ENCODE measurements at places on chromosomes 1 and 21. TPM values are rescaled to one million over a fixed set of nuclear protein-coding genes. Genes with fewer than 3 reads are reported as not detected.

The FCRL6 gene
- 6.6 TPM for total RNA-seq

The TRIM67 gene
- not detected for total RNA-seq

The NCDN gene
- 9.1 TPM for total RNA-seq

The TSPAN1 gene
- not detected for total RNA-seq

The FCAMR gene
- total RNA-seq, result not detected

The TBX15 gene
- total RNA-seq, result 0.17 TPM

GRCh38 chr1:171344473-171344820 lies 30.5 kb downstream of the FMO4 start:
- no peak for DNase-seq

DNA sequence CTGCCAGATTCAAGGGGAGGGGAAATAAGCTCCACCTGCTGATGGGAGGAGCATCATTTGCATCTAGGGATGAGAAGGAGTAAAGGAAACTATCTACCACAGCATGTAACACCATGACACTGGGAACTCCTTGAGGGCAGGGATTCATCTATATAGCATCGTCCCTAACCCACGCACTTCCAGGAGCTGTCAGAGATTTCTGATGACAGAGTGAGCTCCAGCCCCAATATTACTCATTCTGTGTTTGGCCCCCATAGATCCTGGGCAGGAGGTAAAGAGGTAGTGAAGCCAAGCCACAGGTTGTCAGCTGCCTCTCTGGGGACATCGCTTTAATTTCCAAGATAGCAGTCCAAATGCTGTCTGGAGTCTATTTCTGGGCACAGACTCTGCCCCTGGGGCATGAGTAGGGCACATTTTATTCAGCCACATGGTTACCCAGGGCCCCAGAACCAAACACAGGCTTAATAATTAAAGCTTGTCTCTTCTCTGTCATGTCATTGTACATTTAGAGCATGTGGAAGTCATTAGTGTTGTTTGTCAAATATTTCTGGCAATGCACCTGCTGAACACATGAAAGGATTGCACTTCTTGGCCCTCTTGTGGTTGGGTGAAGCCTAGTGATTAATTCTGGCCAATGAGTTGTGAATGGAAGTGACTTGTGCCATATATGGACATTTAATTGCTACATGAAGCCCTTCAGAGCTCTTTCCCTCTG lies 105.9 kb upstream of the POU3F1 start:
- DNase-seq, result no peak

DNA sequence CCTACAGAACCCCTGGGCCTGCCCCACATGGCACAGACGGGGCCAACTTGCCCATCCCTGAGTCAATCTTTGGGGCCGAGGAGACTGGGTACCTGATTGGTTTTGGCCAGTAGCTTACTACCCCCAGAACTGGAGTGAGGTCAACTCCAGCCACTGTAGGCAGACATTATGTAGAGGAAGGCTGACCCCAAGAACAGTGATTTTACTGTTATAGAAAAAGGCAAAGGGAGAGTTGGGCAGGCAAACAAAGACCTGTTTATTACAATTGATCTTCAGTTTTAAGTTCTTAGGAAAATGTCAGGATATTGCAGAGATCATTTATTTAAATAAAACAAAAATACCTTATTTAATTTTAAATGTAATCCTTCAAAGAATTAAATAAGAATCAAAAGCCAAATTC lies 653.8 kb downstream of the NPHP4 start:
- no peak for DNase-seq

DNA sequence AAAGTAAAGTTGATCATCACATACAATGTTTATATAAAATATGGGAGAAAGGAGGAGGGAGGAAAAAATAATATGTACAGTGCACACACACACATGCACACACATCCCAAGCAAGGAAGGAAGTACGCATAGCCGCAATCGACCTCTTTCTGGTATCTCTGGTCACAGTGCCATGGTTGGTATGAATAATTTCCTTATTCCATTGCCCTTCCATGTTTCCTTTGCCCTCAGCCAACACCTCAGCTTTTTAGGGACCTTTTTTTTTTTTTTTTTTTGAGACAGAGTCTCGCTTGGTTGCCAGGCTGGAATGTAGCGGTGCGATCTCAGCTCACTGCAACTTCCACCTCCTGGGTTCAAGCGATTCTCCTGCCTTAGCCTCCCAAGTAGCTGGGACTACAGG lies 20.6 kb downstream of the CITED4 start:
- DNase-seq, result no peak

DNA sequence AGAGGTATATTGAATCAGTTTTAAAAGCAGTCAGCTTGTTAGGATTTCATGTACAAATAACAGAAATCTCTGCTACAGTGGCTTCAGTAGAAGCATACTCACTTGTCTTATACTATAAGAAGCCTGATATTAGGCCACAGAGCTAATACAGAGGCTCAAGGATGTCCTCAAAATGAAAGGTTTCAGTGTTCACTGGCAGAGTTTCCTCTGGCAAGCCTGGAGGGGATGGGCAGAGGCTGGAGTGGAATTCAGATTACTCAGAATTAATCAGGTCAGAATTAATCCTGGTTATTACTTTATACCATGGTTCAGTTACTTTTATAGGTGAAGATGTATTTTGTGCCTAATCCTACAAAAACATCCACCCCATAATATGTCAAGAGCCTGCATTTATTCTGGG lies 520.5 kb downstream of the USP25 start:
- DNase-seq, result no peak

- DNase-seq, result no peak
Measured at GRCh38 chr1:168100315-168101002, 36.3 kb downstream of the GPR161 start.

DNA sequence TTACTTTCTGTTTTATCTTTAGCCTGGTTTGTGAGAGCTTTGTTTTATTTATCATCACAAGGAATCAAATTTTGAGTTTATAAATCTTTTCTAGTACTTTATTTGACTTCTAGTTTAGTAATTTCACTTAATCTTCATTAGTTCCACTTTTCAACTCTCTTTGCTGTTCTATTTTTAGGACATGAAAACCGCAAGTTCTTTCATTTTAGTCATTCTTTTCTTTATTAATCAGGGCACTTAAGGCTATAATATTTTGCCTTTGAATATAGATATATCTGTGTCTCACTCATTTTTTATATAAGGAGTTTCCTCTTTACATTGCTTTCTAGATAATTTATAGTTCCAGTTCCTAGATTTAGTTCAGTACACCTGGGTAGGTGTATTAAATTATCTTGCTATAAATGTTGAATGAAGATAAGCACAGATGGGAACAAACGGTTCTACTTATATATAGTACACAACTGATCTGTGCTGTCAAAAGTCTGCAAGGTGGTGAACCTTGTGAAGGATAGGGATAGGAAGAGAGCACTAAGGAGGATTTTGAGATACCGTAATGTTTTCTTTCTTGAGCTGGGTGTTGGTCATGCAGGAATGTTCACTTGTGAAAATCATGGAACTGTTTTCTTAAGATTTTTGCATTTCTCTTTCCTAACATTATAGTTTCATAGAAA lies 402.3 kb downstream of the RYR2 start:
- no peak for DNase-seq

DNA sequence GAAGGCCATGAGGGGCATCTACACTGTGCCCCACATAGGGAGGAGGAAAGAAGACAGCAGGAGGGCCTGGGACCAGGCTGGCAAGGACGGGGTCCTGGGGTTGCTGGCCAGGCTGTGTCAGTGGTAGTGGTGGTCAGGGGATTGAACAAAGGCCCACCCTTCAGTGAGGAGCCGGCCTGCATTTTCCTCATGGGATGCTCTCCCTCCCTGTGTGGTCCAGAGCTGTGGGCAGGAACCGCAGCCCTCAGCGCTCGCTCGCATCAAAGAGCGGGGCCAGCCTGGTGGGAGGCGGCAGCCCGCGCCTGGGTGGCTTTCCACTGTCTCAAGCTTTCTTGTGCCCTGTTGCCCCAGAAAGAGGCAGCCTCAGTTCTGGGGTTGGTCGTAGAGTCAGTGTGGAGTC lies 24.8 kb downstream of the LHX4 start:
- DNase-seq, result no peak

- DNase-seq, result no peak
Measured at GRCh38 chr1:46983830-46984586, 39.5 kb upstream of the CYP4X1 start.

DNA sequence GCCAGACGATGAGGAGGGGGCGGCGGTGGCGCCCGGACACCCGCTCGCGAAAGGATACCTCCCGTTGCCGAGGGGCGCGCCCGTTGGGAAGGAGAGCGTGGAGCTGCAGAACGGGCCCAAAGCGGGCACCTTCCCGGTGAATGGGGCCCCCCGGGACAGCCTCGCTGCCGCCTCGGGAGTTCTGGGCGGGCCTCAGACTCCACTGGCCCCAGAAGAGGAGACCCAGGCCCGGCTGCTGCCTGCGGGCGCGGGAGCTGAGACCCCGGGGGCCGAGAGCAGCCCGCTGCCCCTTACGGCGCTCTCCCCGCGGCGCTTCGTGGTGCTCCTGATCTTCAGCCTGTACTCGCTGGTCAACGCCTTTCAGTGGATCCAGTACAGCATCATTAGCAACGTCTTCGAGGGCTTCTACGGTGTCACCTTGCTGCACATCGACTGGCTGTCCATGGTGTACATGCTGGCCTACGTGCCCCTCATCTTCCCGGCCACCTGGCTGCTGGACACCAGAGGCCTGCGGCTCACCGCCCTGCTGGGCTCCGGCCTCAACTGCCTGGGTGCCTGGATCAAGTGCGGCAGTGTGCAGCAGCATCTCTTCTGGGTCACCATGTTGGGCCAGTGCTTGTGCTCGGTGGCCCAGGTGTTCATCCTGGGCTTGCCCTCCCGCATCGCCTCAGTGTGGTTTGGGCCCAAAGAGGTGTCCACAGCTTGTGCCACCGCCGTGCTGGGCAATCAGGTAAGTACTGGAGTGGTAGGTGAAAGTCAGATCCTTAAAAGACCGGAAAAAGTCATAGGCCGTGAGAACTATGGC lies 588 bp downstream of the FLVCR1 start:
- DNase-seq, result peak; percentile 8

DNA sequence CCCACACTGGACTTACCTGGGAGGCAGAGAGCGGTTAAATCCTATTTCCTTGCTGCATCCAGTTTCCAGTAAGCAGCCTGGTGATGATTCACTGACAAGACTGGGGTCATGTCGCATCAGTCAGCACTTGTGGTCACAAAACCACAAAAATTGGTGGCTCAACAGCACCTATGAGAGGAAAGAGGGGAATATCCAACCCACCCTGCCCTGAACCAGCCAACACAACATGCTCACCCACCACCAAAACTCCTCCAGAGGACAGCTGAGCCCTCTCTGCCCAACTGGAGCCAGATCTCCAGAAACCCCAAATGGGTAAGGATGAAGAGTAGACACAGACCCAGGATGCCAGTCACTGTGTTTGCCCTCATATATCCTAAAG lies 64.0 kb downstream of the CD46 start:
- DNase-seq, result no peak

GRCh38 chr1:1371746-1372711 lies 3.0 kb downstream of the AURKAIP1 start:
- DNase-seq, result peak; percentile 74

DNA sequence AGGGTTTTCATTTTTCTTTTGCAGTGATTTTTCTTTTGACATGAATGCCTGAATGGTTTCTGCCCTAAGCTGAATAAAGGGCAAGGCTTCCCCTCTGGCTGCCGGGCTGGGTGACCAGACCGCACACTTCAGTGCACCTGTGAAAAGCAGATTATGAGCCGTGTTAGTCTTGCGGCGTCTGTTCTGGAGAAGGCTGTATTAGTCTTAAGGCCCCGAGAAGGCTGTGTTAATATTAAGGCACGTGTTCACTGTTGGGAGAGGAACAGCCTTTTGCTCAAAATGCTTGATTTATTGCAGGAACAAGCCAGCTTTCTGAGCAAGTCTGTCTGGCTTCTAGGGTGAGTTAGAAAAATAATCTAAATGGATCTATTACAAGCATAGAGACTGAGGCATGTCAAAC lies 54.7 kb upstream of the DNAH14 start:
- DNase-seq, result no peak

DNA sequence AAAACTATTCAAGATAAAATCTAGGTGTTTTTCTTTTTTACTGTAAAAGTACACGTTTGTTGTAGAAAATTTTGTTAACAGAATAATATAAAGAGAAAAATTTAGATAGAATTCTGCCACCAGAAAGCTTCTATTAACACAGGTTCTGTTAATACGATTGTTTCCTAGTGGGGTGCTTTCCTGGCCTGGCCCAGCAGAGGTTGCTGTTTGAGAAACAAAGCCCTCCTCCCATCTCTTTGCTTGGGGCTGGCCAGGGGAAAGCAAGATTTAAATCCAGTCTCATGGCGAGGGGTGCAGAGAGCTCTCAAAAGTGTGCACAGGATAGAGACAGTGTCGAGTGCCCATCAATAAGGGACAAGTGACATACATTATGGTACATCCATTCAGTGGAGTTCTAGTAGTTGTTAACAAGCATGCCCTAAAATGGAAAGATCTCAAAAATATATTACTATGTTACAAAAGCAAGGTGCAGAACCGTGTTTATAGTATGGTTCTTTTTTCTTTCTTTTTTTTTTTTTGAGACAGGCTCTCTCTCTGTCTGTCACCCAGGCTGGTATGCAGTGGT lies 14.6 kb upstream of the ACBD3 start:
- no peak for DNase-seq

GRCh38 chr1:232982238-232982944 lies 32.0 kb downstream of the NTPCR start:
- no peak for DNase-seq
